Stimulated activated CD8-positive, alpha-beta memory T cell treated with anti-CD3 and anti-CD28 coated beads, Interleukin-7, amount 100 ng/mL, for 48 hours (primary cell): ENCODE measurements at places on chromosomes 4 and X.

- no peak for DNase-seq
Measured at GRCh38 chr4:37138789-37139188, 105.8 kb upstream of the NWD2 start.

DNA sequence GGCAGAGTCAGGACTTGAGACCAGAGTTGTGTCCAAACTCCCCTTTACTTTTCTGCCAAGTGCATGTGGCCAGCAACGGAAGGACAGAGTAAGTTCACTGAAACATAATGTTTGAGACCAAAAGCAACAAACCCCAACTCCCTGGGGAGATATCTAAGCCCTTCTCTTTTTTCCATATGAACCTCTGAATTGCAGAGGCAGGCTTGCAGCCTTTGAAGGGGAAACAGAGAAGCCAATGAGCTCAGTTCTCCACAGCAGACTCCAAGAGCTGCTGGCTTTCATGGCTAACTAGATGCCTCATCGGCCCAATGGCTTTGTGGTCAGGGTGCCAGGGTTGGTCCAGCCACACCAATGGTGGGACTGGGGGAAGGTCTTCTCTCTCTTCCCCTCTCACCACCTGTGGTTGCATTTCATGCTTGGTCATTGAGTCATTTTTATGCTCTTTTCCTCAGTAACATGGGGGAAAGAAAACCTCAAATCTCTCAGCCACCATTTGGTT lies 34.0 kb downstream of the STARD8 start:
- no peak for DNase-seq

DNA sequence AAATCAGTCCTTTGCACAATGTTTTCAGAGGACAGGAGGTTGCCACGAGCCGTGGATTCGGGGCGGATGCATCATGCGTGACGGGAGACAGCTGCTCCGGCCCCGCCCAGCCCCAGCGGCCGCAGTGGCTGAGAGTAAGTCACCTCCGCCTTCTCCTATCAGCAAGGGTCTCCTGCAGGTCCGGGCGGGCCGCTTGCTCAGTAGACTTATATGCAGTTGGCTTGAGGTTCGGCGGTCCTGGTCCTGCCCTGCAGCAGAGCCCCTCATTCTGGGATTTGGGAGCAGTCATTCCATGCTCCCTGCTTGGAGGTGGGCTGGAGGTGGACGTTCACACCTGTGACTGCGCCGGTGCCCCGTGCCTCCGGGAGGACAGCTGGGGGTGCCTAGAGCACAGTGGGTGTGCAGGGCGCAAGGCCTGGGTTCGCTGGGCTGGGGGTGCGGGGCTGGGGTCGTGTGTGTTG lies 86.3 kb upstream of the ADRA2C start:
- DNase-seq: no peak

GRCh38 chrX:137426695-137427425 lies 139.1 kb upstream of the ZIC3 start:
- no peak for DNase-seq

DNA sequence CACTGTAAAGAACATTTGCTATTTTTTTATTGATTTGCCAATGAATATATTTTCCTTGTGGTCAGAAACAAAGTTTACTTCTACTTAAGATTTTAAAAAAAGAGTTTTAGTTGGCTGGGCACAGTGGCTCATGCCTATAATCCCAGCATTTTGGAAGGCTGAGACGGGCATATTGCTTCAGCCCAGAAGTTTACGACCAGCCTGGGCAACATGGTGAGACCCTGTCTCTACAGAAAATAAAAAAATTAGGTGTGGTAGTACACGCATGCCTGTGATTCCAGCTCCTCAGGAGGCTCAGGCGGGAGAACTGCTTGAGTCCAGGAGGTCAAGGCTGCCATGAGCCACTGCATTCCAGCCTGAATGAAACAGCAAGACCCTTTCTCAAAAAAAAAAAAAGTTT lies 36.8 kb downstream of the LRP2BP start:
- DNase-seq: no peak

GRCh38 chr4:119135721-119136121 lies at the start of gene MYOZ2:
MYOZ2 (plus strand) TSS chr4:119135832; CDS start chr4:119136526, 694 bp downstream.
- DNase-seq: no peak

GRCh38 chrX:46559062-46559461 lies 13.8 kb upstream of the ZNF674 start:
- no peak for DNase-seq

GRCh38 chr4:156948738-156949137 lies 22.9 kb downstream of the PDGFC start:
- DNase-seq: no peak

- DNase-seq: no peak
Measured at GRCh38 chr4:25290490-25291067, 22.0 kb upstream of the ZCCHC4 start.

GRCh38 chrX:30751497-30751896 lies 98.3 kb downstream of the GK start:
- no peak for DNase-seq

GRCh38 chr4:186832906-186833305 lies 109.2 kb upstream of the FAT1 start:
- DNase-seq: no peak

DNA sequence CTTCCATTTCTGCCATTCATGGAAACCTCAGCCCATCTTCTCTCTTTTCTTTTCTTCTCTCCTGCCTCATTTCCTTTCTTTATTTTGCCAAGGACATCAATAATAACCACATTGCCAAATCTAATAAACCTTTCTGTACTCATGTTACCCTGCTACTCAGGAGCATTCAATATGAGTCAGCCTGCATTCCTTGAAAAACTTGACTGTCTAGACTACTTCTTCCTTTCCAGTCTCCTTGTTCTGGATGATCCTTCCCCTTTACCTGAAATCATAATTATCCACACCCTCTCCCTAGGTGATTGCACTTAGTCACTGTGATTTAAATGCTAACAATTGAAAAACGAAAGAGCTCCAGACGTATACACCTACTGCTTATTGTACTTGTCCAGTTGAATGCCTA lies 253.2 kb upstream of the CENPE start:
- DNase-seq: no peak

GRCh38 chr4:167114416-167114971 lies 119.8 kb downstream of the SPOCK3 start:
- DNase-seq: no peak

DNA sequence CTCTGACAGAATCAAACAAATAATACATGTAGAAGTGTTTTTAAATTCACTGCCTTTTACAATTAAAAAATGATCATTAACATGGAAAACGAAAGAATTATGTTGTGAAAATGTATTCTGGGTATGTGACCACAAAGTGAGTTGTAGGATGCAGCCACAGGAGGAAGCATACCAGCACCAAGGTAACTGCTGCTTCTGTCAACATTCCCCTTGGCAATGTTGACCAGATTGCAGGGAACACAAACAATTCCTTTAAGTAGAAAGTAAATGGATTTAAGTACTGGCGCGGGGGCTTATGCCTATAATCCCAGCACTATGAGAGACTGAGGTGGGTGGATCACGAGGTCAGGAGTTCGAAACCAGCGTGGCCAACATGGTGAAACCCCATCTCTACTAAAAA lies 1877.9 kb upstream of the PCDH7 start:
- DNase-seq: no peak

DNA sequence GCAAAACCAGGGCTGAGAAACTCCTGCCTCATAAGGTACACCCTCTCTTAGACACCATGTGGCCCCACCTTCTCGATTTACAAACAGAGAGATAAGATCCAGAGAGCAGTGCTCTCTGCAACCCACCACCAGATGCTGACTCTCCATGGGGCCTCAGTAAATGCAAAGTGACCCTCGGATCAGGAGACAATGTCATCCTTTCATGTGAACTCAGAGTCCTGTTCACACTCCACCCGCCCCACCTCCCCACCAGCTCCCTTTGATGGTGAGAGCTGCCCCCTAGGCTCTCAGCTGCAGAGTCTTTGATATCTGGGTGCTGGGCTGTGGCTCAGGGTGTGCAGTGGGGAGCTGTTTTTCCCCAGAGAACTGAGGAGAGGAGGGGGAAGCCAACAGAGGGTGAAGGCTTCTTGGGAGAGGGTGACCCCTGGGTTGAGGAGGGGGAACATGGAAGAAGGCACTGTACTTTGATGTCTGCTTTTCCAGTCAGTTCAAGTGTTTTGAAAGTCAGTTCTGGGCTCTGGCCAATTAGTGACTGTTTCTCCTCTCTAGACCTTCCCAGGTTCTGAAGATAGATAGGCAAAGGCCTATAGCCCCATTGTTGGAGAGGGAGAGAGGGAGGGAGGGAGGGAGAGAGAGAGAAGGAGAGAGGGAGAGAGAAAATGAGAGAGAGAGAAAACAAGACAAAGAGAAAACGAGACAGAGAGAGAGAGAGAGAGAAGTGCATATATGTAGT lies 88.2 kb downstream of the SCD5 start:
- no peak for DNase-seq

GRCh38 chrX:640641-641040 lies 10.1 kb downstream of the SHOX start:
- no peak for DNase-seq

DNA sequence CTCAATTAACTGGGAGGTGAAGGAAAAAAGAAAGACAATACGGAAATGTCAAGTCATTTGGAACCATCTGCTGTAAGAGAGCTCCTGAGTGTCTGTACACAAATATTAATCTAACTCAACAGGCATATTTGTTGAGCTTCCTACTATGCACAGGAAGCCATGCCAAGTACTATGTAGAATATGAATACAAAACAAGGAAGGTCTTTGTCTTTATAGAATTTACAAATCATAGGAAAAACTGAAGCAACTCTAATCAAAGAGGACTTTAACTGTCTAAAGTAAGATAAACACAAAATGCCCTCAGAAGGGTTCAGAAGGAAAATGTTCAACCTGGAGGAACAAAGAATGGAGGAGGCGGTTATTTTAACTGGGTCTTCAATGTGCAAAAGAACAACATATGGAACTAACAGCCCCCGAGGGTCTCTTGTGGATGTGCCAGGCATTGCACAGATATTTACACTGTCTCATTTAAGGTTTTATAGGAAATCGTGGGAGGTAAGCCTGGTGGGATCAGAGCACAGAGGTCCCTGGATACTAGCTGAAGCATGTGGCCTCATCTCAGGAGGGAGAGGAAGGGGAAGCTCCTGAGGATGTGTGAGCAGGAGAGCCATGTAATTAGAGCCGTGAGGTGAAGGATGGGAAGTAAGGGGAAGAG lies 5.8 kb downstream of the FAM114A1 start:
- DNase-seq: no peak

GRCh38 chr4:122119739-122120138 lies 32.4 kb upstream of the BLTP1 start:
- no peak for DNase-seq

DNA sequence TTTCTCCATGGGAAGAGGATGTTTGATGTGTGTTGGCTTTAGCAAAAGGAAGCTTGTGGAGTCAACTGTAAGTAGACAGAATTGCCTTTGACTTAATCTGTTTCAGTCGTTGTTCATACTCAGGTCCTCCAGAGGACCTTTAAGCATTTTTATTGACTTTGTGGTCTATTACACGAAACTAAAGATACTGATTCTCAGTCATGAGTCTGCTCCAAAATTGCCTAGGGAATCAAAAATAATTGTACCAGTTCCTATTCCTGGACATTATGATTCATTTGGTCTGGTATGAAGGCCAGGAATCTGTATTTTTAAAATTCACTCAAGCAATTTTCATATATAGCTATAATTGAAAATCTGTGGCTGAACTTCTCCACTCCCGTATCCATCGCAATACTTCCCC lies 38.6 kb downstream of the AR start:
- DNase-seq: no peak

DNA sequence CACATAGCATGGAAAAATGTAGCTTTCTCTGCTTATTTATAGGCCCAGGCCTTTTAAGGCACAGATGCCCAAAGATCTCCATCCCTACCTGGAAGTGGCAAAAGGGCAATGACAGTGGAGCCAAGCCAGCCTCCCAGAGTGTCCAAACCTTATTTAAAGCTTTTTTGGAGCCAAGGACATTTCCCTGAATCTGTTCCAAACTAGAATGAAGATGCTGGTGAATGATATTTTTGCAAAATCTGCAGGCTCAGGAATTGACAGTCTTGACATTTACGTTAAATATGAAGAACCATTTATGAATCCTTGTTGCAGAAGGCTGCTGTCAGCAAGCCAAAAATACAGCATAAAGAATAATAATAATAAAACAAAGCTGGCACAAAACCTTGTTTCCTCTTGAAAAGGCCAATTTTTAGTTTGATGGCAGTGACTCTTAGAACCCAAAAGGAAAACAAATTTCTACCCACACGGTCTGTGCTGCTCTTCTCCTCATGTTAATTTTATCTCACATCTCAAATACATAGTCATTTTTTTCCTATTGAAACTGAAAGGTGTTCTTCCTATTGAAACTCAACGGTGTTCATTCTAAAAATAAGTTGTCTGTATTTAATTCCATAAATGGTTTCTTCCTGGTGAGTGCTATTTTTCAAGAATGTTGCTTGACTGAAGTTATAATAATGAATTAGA lies 206.3 kb upstream of the TBL1X start:
- no peak for DNase-seq

- no peak for DNase-seq
Measured at GRCh38 chrX:80388206-80388605, 32.0 kb upstream of the TENT5D start.

DNA sequence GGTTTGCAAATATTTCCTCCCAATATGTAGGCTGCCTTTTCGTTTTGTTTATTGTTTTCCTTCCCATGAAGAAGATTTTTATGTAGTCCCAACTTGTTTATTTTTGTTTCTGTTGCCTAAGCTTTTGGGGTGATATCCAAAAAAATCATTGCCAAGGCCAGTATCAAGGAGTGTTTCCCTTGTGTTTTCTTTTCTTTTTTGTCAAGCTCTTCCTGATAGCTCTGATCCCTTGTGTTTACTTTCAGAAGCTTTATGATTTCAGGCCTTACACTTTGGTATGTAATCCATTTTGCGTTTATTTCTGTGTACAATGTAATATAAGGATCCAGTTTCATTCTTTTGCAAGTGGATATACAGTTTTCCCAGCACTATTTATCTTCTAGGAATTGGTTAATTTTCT lies 93.9 kb downstream of the KLHL13 start:
- DNase-seq: no peak

- DNase-seq: no peak
Measured at GRCh38 chrX:16687514-16687913, 25.0 kb downstream of the CTPS2 start.

GRCh38 chr4:84286048-84286447 lies 213.0 kb downstream of the NKX6-1 start:
- DNase-seq: no peak
